ENCODE measurements at places on chromosomes 5 and 9. TPM values are rescaled to one million over a fixed set of nuclear protein-coding genes. Genes with fewer than 3 reads are reported as not detected.

DNA sequence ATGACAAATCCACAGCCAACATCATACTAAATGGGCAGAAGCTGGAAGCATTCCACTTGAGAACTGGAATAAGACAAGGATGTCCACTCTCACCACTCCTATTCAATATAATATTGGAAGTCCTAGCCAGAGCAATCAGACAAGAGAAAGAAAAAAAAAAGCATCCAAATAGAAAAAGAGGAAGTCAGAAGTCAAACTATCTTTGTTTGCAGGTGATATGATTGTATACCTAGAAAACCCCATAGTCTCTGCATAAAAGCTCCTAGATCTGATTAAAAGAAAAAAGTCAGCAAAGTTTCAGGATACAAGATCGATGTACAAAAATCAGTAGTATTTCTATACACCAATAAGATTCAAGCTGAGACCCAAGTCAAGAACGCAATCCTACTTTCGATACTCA lies 66.1 kb downstream of the OSMR start:
- no peak for DNase-seq

- no peak for DNase-seq
Measured at GRCh38 chr9:79104216-79104615, 467.5 kb upstream of the TLE4 start.

DNA sequence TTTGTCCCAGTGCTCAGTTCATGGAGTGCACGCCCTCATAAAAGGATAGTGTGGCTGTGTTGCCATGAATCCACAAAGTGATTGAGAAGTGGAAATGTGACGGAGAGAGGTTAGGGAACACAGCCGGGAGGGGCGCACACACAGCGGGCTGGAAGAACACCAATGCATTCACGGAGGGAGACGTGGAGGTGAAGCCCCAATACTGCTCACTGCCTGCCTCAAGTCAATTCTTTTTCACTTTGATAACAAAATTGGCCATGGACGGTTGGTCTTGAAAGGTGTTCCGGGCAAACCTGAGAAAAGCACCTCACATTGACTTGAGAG lies 424.1 kb downstream of the MED10 start:
- DNase-seq = no peak

DNA sequence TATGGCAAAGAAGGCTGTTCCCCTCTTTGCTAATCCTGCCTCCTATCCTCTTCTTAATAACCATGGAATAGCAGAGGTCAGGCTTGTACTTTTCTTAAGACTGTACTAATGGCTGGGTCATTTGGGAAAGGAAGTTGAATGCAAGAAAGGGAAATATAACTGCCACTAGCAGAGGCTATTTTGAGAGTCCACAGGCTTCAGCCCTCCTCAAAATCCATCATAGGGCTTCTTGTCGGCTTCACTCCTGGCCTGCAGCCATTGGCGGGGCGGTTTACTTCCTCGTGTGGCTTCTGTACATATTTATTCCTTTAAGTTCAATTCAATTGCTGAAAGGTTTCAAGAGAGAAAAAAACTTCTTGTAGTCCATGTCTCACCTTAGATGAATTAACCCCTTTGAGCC lies 2.8 kb upstream of the PARP8 start:
- DNase-seq = no peak

- DNase-seq = no peak
Measured at GRCh38 chr5:62328772-62329491, 22.9 kb downstream of the KIF2A start.

DNA sequence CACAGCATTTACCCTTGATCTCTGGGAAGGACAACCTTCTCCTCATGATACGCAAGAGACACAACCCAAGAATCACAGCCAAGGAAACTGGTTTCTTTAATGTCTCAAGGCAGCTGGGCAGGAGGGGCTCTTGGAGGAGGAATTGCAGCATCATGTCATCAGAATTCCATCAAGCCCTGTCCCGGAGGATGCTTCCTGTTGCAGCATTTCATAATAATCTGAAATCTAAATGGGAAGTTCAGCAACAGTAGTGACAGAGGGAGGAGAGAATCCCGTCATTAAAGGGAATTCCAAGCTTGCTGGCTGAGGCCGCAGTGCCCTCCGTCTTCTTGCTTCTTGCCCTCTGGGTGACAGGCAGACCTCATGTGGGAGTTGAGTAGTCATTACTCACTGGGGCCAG lies 192.7 kb downstream of the TENT4A start:
- no peak for DNase-seq

DNA sequence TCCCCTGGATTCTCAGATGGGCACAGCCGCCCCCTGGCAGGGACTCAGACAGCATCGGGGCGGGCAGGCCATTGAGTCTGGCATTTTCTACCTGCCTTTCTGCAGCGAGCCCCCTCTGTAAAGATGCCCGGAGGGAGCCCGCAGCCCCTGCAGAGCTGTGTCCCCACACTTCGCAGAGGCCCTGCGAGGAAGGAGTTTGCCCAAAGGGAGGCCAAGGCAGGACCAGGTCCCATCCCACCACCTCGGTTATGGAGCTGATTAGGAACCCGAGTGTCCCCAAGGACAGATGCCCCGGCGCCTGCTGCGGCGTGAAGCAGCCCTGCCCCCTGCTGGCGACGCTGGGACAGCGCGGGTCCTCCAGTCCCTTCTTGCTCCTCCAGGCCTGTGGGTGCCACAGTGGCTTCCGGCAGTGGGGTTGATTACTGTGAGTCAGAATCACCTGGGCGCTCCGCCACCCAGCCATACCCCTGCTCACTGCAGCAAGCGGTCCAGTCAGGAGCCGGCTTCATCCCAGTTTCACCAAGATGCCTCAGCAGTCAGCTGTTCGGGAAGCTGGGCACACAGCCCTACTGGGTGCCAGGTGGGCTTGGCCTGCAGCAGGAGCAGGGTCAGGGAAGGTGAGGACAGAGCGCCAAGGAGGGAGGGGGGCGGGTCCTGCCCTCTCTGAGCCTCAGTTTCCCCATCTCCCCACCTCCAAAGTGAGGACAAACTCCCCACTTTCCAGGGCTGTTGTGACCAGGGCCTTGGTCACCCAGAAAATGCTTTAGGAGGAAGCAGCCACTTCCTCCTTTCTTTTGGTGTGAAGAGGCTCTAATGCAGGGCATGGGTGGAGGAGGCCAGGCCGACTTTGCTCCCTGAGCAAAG lies 117.2 kb downstream of the RXRA start:
- DNase-seq = peak; percentile 87

C1QTNF2 gene
- total RNA-seq = 0.59 TPM

TGFBI gene
- 33.3 TPM for total RNA-seq

BHMT gene
- total RNA-seq = not detected

RAB14 gene
- 69.0 TPM for total RNA-seq

LCP2 gene
- 1.3 TPM for total RNA-seq
